ENCODE measurements at places on chromosomes 12 and 14. TPM values are rescaled to one million over a fixed set of nuclear protein-coding genes. Genes with fewer than 3 reads are reported as not detected.

GRCh38 chr12:131137836-131138637 is 184.3 kb downstream of the ADGRD1 start:
- no peak for DNase-seq

DNA sequence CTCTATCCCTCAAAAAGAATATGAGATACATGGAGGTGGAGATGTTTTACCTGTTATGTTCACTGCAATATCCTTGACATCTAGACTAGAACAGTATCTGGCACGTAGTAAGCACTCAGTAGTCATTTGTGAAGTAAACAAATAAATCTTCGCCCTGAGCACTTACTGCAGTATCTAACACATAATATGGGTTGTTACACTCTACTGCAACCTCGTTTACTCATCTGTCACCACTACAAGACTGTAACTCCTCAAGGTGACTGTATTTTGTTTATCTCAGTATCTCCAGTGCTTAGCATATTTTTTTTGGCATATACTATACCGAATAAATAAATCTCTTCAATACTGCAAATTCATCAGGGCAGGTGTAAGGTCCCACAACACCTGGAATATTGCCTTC is 66.1 kb downstream of the WASHC3 start:
- DNase-seq, result no peak

DNA sequence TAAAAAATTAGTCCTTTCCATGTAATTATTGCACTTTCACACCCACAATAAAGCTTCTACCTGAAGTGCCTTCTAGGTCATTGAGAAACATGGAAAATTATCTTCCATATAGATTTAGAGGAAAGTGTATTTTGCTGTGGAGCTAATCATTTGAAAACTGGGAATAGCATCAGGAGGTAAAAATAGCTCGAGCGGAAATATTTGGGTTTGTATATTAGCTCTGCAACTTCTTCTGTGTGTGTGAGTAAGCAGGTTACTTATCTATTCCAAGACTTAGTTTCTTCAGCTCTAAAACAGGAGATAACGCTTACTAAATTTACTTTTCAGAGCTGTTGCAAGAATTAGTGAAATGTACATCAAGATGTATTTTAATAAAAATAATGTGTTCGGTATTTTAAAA is 95.0 kb upstream of the MON2 start:
- DNase-seq, result no peak

DNA sequence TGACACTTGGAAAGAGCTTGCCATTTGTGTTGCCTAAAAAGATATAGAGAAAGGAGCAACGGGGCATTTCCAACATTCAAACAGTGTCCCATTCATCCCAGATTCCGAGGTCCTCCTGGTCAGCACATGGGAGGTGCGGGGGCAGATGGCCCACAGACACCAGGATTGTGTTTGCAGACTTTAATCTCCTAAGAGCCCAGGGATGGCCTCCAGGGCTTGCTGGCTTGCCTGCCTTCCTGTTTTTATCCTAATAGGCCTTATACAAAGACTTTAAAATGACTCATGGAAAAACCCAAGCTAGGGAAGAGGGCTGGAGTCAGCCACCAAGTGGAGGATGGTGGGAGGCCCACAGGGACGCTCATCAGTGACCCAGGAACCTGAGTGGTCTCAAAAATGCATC is 21.5 kb upstream of the FAM181A start:
- no peak for DNase-seq

DNA sequence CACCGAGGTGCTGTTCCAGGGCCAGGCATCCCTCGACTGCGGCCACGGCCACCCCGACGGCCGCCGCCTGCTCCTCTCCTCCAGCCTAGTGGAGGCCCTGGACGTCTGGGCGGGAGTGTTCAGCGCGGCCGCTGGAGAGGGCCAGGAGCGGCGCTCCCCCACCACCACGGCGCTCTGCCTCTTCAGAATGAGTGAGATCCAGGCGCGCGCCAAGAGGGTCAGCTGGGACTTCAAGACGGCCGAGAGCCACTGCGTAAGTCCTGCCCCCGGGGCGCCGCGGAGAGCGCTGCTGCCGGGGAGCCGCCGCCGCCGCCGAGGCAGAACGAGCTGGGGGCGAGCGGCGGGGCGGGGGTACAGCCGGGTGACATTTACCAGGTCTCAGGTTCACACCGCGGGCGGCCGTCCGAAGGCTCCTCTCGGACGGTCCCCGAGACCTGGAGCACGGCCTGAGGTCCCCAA is 1.4 kb downstream of the PLXNC1 start:
- no peak for DNase-seq

Gene PRIMA1
- not detected for total RNA-seq

Gene SLIRP
- total RNA-seq, result 298 TPM
